Suppressor macrophage treated with lipopolysaccharide for 4 hours (primary cell): ENCODE measurements at places on chromosomes 6 and 20.
A peak's percentile ranks its signal among the peaks of the same experiment; 100 is the strongest.

- DNase-seq = peak; percentile 37
Measured at GRCh38 chr6:28865401-28866204, 58.2 kb downstream of the TRIM27 start.

DNA sequence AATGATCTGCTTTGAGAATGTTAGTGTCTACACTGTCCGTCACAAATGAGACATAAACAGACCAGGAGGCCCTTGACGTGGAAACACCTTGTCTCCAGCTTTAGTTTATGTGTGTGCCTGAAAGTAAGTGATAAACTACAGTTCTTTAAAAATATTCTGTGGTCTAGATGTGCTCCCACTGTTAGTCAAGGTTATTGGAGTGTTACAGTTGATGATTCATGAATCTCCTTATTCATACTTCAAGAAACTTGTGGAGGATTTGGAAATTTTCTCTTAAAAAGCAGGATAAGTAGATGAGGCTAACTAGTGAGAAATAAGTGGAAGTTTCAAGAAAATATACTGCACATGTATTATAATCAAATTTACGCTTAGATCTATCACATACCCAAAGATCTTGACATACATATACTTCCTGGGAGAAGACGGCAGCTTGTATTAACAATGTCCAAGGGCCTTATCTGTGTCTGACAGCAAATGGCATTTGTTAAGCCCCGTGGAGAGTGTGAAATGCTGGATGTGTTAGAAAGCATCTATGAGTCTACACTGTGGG, 90.5 kb upstream of the MBOAT1 start:
- no peak for DNase-seq

DNA sequence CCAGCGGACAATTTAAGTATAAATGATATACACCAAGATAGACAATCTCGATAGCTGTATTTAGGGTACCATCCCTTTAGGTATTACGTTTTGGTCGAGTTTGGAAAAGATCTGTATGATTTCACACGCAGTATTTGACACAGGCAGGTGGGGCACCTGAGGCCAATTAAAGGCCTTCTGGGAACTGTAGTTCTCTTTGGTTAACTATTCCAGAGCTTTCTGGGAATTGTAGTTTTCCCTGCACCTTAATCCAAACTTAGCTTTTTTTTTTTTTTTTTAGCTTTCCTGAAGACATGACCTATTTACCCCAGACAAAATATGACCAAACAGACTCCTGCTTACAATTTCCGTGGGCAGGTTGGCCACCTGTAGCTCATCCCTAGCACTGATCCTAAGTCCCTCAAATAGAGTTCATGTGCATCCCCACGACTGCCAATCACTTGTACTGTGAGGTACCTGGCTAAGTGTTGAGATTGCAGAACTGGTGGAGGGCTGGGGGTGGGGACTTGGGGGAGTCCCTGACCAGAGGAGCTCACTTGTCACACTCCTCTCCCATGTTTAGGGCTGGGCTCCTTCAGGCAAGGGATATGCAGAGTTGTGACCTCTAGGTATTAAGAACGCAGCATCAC, 999 bp upstream of the EHMT2 start:
- DNase-seq = no peak

GRCh38 chr6:27128311-27129094, 119.0 kb upstream of the PRSS16 start:
- no peak for DNase-seq
